ENCODE measurements at places on chromosomes 5 and 9. TPM values are rescaled to one million over a fixed set of nuclear protein-coding genes. Genes with fewer than 3 reads are reported as not detected.

Gene ADAMTSL2
- under 0.01 TPM for total RNA-seq

Gene SMIM33
- under 0.01 TPM for total RNA-seq

Gene CCL28
- total RNA-seq, result 8.9 TPM

- DNase-seq, result no peak
Observed at GRCh38 chr9:4502444-4502843, 12.2 kb downstream of the SLC1A1 start.

- no peak for DNase-seq
Observed at GRCh38 chr9:109272745-109273144, 48.1 kb downstream of the EPB41L4B start.

- no peak for DNase-seq
Observed at GRCh38 chr5:175824676-175825075, 46.7 kb upstream of the CPLX2 start.

- DNase-seq, result no peak
Observed at GRCh38 chr9:108477529-108478006, 378.2 kb downstream of the ACTL7B start.

DNA sequence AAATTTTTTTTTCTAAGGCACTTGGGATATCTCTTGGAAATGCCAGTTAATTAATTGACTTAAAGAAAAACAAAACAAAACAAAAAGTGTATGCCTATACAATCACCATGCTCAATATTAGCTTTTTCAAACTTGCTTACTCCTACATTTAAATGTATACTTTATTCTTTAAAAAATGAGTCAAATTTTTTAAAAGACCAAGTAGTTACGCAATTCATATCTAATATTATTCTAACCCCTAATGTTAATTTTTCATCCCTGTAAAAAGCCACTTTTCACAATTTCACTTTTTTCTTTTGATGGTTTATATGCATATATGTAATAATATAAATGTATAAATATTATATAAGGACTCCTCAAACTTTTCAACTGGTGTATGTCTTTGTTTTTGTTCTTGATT is 211.2 kb downstream of the PRDM9 start:
- DNase-seq, result no peak
